Neural progenitor cell (in vitro differentiated cells): ENCODE measurements at places on chromosomes 13 and 19. TPM values are rescaled to one million over a fixed set of nuclear protein-coding genes. Genes with fewer than 3 reads are reported as not detected.
A peak's percentile ranks its signal among the peaks of the same experiment; 100 is the strongest.

GRCh38 chr19:56148096-56148495 lies 7.0 kb downstream of the ZNF444 start:
- H3K36me3 ChIP-seq, result no peaks in the 10 kb centered on the region
- H3K27me3 ChIP-seq, result no peaks in the 10 kb centered on the region
- peaks cover 9% of the 10 kb centered on the region for H3K4me1 ChIP-seq
- no peak overlapping the region for H3K27ac ChIP-seq
- no peak for DNase-seq
- no peak overlapping the region for H3K4me3 ChIP-seq

DNA sequence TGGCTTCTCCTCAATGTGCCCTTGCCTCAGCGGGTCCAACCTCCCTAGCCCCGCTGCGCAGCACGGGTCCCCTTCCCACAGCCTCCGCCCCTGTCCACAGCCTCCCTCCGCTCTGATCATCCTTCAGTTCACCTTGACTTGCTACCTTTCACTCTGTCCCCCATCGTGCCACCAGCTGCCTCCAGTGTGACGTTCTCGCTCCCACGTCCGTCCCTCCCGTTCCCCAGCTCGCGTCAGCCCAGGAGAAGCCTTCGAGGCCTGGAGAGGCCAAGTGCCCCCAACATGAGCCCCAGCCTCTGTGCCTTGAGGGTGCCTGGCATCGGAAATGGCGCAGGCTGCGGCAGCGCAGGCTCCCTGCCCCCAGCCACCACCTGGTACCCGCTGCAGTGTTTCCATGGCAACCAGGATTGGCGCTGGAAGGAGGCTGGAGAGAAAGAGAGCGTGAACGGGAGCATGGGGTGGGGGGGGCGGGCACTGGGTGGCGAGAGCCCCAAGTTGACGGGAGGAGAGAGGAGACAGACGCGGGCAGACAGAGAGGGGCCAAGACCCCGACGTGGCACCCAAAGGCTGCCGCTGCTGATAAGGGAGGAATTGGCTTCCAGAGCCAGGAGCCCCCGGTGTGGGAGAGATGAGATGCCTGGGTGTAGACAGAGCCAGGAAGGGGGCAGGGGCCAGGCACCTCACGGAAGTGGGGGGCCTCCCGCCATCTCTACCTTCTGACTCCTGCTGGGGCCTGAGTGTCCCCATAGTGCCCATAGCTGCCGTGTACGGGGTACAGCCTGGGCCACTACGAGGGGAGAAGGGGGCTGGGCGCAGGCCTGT lies 844 bp upstream of the ASPDH start:
- H3K36me3 ChIP-seq, result no peaks in the 10 kb centered on the region
- no peak overlapping the region for H3K4me3 ChIP-seq
- DNase-seq, result peak; percentile 38

DNA sequence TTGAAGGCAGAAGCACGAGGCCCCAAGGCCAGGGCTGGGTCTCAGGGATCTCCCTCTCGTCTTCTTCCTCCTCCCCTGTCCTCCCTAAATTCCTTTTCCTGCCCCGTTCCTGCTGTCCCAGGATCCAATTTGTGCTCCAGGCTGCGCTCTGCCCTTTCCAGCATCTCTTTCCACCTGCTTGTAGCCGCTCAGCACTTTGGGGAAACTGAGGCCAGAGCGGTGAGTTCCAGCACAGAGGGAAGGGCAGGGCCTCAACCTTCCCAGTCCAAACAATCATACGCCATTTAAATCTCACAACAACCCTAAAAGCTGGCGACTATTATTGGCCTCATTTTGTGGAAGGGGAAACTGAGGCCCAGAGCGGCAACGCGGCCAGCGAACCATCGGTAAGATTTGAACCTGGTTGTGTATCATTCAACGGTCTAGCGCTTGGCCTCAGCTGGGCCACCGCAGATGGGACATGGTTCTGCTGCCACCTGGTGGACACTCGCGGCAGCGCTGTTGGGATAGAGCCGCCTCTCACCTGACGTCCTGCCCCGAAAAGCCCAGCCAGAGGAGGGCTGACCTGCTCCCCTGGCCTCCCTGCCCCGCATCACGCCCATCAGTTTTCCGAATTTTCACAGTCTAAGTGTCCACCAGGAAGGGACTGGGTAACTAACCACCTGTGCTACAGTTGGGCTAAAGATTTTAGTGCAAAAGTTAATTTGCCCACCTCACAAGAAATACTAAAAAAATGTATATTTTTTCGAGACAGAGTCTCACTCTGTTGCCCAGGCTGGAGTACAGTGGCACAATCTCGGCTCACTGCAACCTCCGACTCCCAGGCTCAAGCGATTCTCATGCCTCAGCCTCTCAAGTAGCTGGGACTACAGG lies 4.2 kb upstream of the RPL18A start:
- no peaks in the 10 kb centered on the region for H3K4me1 ChIP-seq
- no peak overlapping the region for H3K27ac ChIP-seq
- DNase-seq, result peak; percentile 89
- H3K4me3 ChIP-seq, result no peak overlapping the region

Gene FPR3
- not detected in 2 replicates for total RNA-seq

Gene IGFL2
- not detected in 2 replicates for total RNA-seq

Gene SPRY2
- total RNA-seq, result 17.2 and 22.5 TPM in 2 replicates

Gene ADGRE2
- 0.28 and 0.34 TPM in 2 replicates for total RNA-seq

Gene CXCL17
- 0.12 TPM in 1 of 2 replicates, not detected in the other for total RNA-seq
